CD8-positive, alpha-beta memory T cell (primary cell): ENCODE measurements at places on chromosomes 16 and 17. TPM values are rescaled to one million over a fixed set of nuclear protein-coding genes. Genes with fewer than 3 reads are reported as not detected.

GRCh38 chr17:81470944-81471817, 41.4 kb downstream of the ACTG1 start:
- no peak for DNase-seq

DNA sequence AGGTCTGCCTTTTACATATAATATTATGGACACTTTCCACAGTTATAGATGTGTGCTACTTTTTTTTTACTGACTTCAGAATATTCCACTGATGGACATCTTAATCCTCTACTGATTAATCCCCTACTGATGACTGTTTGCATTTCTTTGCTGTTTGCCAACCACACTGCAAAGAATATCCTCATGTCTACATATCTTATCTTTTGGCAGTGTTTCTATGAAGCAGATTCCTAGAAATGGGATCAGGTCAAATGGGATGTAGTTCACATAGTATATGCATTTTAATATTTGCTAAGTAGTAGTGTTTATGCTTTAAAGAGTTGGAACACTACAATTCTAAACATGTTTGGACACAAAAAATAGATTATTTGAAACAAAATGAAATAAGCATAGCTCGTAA, 3.2 kb downstream of the CCL3 start:
- no peak for DNase-seq

DNA sequence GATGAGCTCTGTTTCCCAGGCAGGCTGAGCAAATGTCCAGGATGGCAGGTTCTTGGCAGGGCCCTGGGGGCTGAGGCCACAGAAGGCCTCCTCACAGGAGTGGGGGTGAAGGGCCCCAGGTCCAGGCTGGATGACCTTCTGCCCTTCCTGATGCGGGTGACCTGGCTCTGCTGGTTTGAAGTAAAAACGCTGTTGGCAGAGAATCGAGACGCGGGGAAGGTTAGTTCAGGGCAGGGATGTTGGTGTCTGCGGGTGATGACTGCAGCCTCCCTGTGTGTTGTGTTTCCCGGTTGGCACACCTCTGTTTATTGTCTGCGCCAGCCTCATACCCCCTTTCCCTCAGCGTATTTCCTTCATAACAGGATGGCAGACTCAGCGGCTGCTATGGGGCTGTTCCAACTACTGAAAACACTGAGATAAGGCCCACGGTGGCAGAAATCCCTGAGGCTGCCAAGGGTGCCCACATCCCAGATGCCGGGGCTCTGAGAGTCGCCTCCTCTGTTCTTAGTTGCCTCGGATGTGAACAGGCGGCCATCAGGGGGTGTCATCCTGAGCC, 104.6 kb downstream of the METRNL start:
- DNase-seq, result no peak

GRCh38 chr16:87854053-87854906, 15.0 kb downstream of the SLC7A5 start:
- DNase-seq, result no peak

DNA sequence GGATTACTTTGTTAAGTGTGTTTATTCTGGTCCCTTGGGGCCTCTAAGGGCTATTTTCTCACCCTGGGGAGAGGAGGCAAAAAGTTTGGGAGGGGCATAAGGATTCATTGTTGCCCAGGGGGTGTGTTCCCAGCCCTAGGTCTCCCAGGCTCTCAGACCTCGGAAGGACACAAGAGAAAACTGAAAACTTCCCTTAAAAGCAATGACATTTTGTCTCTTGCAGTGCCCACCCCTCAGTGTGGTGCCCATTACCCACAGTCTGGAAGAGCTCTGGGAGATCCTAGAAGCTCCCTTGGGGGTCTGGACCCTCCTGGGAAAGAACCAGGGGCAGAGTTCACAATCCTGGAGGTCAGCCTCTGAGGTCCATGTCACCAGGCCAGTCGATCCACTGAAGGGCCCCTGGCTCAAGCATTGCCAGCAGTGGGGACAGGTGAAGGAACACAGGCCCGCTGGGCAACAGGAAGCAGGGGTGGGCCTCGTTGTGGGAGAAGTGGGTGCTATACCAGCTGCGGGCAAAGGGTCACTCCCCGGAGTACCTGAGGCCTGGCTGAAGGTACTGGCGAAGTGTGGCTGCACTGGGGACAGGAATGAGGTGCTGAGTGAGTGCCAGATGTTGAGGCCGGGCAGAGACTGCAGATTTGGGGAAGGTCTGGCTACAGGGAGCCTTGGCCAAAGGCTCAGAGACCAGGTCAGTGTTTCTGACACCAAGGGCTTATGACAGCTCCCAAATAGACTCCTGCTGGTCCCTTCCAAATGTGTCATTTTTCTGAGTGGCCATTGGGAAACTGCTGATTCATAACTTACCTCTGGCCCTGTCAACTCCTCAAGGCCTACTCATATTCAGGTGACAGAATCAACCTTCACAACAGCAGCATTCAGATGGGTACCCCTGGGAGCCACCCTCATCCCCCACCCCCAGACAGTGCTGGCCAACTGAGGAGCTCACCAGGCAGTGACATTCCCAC, 4.6 kb upstream of the ZNF747 start:
- no peak for DNase-seq

- DNase-seq, result no peak
Measured at GRCh38 chr16:24728891-24729242, 584 bp upstream of the TNRC6A start.

DNA sequence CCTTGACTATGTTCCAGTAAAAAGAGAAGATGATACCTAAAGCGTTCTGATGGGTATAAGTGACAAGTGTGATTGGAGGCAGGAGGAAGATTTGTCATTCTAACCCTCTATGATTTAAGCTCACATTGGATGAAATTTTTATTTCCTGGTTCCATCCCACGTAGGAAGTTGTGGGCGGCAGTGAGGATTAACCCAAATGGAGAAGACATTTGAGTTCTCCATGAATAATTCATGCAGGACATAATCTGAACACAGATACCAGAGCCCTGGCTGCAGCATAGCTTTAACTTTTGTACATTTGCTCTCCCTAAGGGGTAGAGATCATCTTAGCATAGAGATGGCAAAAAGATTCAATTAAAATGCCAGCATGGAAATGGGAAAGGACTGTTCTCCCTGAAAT, 146.3 kb downstream of the SLC39A11 start:
- no peak for DNase-seq

GRCh38 chr16:77896415-77897128, 108.2 kb downstream of the VAT1L start:
- no peak for DNase-seq

DNA sequence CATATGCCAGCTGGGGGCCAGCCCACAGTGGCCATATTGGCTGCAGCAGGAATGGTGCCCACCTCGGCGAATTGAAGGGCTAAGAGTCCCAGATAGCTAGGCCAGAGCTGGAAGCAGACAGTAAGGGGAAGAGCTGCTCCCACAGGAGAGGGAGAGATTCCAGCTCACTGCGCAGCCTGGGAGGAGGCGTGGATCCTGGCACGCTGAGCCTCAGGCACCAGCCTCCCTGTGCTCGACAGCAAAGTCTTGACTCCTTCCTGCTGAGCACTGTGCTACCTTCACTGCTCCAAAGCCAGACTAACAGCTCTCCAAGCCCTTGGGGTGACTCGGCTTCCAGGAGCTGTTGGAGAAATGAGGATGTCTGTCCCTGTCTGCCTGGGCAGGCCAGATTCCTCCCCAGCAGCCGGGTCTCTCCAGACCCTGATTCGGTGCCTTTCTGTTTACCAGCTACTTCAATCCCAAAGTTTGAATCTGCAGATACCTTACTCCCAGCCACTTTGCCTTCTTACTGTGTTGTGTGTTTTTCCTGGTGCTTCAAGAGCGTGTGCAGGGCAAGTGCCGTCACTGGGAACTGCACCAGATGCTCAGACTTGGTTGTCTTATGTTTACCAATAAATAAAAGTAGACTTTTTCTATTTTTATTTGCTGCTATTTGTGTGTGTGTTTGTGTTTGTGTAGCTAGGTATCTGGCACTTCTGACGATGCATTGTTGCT, 9.1 kb downstream of the CBX2 start:
- no peak for DNase-seq

DNA sequence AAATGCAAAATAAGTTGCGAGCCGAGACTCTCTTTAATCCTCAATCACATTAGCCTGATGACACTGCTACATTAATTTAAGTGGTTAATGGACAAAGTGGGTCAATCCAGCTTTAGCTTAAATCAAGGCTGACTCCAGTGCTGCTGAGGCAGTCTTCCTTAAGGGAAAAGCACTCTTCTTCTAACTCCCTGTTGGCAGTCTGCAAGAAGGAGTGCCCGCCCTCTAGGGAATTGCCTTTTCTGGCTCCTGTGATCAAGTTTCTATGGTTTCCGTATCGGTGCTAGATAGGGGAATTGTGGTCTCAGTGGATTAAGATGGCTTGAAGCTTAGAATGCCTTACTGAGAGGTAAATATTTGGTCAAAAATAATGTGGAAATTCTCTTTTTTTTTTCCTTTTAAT, 41.0 kb downstream of the HS3ST3B1 start:
- DNase-seq, result no peak

DNA sequence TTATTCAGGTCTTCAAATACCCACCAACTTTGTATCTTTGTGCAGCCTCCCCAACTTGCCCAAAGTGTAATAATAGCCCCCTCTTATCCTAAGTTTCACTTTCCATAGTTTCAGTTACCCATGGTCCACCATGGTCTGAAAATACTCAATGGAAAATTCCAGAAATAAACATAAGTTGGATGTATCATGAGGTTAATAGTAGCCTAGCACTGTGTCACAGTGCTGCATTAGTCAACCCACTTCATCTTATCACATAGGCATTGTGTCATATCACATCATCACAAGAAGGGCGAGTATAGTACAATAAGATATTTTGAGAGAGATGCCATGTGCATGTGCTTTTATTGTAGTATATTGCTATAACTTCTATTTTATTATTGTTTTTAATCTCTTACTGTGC, 21.9 kb downstream of the OMG start:
- DNase-seq, result no peak

GRCh38 chr16:15506441-15506840, 72.1 kb downstream of the BMERB1 start:
- no peak for DNase-seq

- no peak for DNase-seq
Measured at GRCh38 chr17:17264430-17264829, 16.6 kb downstream of the COPS3 start.

The SLC38A10 gene
- 51.0 TPM for total RNA-seq

The RCVRN gene
- not detected for total RNA-seq

The UMOD gene
- not detected for total RNA-seq

The IRF8 gene
- 19.2 TPM for total RNA-seq

The TLCD2 gene
- total RNA-seq, result 0.09 TPM

The NLGN2 gene
- 6.6 TPM for total RNA-seq

The SPNS3 gene
- 7.5 TPM for total RNA-seq

The KRTAP4-5 gene
- total RNA-seq, result not detected
